Vagina (tissue), 2 donors: ENCODE measurements at places on chromosomes 1 and 21.

- no peak for DNase-seq
These were observed 2.8 kb downstream of the SLC35D1 start for GRCh38 chr1:67051196-67051595.

GRCh38 chr1:30749691-30750583 is 7.6 kb downstream of the LAPTM5 start:
- DNase-seq: no peak

- DNase-seq: no peak
These were observed 461.2 kb downstream of the SETD4 start for GRCh38 chr21:35599164-35599563.

- no peak for DNase-seq
These were observed 143.5 kb downstream of the ASTN1 start for GRCh38 chr1:177020851-177021589.

- DNase-seq: no peak
These were observed 58.5 kb downstream of the EXTL2 start for GRCh38 chr1:100835866-100836842.

DNA sequence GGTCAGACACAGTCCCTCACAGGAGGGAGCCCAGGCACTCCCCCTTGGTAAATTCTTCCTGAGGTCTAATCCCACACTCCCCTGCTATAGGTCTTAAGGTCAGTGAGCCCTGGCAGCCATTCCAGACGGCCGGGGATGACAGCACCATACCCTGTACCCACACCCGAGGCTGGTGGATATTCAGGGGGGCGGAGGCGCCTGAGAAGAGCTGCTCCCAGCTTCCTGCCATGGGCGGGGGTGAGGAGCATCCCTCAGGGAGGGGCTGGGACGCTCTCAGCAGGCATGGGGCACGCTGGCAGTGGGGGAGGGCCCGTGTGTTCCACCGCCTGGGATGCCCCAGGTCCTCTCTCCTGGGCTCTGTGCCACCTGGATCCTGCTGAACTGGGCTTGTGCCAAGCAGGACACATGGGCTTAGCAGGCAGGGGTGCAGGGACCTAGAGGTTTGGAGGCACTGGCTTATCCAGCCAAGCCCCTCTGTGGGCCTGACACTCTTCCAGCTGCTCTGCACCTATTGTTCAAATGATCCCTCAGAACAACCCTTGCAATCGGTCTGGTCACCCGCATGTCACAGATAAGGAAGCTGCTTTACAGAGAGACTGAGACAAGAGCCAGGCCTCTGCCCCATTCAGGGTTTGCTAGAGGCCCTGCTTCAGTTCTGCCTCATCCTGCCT is 5.7 kb upstream of the ADGRB2 start:
- DNase-seq: no peak

DNA sequence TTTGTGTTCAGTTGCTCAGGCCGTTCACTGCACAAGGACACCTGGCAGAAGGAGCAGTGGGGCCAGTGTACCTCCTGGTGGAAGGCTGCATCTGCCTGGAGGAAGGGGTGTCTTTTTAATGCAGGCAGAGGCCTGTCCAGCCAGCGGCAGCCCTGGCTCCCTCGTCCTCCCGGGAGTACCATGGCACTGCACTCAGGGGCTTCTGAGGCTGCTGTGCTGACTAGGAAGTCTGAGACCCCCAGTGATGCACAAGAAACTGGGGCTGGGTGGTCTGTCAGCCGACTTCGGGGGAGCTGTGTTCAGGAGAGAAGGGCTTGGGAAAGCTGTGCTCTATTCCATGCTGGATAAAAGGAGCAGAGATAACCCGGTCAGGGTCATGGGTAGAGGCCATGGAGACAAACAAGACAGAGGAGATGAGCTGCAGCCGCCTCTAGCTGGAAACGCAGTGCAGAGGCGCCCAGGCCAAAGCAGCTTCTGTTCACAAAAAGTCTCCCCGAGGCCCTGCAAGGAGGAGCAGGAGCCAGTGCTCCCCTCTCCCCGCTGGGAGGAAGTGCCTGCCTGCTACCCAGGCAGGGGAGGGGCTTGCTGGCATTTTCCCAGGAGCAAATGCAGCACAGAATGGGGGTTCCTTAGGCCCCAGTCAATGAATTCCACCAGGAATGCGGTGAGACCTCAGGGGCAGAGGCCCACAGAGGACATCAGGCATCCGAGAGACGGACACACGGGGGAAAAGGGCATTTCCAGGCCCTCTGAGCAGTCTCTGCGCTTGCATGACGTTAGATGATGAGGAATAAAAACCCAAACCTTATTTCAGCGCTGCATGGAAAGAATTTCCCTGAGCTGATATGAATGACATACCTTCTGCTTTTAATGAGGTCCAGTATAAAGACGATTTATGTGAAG is 17.2 kb upstream of the C2CD2 start:
- DNase-seq: peak; percentile 64

GRCh38 chr1:92709738-92710137 is 75.2 kb downstream of the EVI5 start:
- no peak for DNase-seq

DNA sequence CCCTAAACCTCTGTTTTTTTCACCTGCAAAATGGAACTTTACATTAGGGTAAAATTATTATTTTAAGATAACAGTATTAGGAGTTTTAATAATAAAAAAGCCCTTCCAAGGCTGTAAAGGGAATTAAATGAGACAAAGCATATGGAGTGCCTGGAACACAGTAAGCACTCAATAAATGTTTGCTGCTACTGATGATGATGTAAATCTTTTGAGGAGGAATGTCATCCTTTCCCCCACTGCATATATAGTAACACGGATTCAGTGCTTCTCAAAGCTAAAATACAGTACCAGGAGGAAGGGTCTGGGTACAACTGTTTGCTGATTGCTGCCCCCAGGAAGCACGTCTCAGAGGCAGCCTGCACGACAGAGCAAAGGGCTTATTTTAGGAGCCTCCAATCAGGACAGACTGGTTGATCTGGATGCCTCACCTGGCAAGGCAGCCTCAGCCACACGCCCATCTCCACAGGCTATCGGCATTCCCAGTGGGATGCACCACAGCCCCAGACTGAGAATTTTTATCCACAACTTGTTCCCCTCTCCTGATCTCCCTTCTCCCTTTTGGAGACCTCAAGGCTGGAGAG is 64.4 kb downstream of the GADD45A start:
- no peak for DNase-seq

DNA sequence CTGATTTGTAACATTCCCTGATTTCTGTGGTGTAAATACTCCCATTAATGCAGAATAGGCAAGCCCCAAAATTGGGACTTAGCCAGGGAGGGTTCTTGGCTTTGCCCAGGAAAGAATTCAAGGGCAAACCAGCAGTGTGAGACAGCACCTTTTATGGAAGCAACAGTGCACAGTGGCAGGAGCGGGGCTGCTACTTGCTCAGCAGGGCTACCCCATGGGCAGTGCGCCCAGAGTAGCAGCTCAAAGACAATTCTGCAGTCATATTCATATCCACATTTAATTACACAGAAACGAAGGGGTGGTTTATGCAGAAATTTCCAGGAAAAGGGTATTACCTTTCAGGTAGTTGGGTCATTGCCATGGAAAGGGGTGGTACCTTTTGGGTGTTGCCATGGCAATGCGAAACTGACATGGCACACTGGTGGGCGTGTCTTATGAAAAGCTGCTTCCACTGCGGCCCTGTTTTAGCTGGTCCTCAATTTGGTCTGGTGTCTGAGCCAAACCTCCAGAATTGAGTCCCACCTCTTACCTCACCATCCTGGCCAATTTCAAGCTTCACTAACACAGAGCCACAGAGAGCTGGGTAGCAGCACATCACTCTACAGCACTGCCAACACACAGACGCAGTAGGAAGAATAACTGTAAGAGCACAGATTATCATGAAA is 35.9 kb downstream of the FHAD1 start:
- DNase-seq: no peak

DNA sequence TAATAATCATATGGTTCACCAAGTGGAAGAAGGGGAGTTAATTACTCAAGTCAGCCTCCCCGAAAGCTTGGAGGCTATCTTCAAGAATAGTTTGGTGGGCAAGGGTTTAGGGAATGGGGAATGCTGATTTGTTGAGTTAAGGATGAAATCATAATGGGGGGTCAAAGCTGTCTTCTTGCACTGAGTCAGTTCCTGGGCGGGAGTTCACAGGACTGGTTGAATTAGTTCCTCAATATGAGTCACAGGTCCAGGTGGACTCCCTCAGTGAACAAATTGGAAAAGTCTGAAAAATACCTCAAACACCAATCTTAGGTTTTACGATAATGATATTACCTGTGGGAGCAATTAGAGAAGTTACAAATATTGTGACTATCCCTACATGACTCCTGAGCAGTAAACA is 115.2 kb upstream of the COA6 start:
- no peak for DNase-seq

DNA sequence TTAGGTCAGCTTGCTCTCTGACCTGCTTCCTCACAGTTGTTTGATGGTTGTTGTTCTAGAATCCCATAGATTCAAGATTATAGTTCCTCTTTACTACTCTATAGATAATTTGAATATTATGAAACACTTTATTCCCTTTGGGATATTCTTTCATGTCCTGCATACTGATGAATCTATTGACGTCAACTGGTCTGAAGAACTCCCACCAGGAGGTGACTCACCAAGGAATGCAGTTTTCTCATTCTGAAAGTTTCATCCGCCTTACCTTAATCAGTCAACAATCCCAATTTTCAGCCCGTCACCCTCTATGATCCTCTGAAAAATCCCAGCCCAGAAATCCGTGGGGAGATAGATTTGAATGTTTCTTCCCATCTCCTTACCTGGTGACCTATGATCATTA is 834.1 kb upstream of the PRMT6 start:
- DNase-seq: no peak

- no peak for DNase-seq
These were observed 8.3 kb downstream of the NEK2 start for GRCh38 chr1:211667065-211667617.
